ENCODE measurements at places on chromosomes 11 and 22.

DNA sequence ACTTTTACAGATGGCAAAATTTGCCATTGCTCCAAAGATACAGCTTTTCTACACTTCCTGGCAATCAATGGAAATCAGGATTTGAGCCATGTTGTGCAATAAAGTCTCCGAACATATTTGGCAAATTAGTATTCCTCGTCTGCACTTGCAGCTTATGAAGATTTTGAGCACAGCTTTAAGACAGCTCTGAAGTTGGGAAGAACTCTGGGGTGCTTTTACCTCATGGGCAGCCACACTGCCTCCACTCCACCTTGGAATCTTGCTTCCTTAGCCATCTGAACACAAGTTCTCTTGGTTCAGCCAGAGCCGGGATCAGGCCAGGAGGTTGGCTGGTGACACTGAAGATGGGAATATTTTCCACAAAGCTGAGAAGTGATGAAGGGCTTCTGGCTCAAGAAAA is 191.2 kb downstream of the CWF19L2 start:
- DNase-seq = no peak

DNA sequence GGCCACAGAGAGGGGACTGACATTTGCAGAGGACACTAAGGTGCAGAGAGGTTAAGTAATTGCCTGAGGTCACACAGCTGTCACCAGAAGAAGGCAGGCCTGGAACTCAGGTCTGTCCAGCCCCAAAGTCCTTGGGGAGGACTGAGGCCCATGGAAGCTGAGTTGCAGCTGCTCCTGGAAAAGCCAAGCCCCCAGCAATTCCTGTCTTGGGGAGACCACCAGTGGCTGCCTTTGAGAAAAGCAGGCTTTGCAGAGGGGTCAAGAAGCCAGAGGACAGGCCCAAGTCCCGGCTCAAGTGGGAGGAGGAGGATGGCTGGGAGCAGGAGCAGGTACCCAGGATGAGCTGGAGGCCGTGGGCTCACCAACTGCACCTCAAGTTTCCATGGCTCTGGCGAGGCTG is 3.4 kb downstream of the NFAM1 start:
- DNase-seq = no peak

DNA sequence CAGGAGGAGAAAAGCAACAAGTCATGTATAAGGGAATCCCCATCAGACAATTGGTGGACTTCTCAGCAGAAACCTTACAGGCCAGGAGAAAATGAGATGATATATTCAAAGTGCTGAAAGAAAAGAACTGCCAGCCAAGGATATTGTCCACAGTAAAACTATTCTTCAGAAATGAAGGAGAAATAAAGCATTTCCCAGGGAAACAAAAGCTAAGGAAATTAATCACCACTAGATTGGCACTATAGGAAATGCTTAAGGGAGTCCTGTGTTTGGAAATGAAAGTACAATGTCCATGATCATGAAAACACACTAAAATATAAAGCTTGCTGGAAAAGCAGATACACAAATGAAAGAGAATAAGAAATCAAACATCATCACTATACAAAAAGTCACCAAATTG is 282.0 kb downstream of the BLID start:
- DNase-seq = no peak

GRCh38 chr11:132803436-132803835 is 728.9 kb downstream of the OPCML start:
- DNase-seq = no peak

GRCh38 chr11:9759519-9760192 is 95.8 kb downstream of the SWAP70 start:
- no peak for DNase-seq

DNA sequence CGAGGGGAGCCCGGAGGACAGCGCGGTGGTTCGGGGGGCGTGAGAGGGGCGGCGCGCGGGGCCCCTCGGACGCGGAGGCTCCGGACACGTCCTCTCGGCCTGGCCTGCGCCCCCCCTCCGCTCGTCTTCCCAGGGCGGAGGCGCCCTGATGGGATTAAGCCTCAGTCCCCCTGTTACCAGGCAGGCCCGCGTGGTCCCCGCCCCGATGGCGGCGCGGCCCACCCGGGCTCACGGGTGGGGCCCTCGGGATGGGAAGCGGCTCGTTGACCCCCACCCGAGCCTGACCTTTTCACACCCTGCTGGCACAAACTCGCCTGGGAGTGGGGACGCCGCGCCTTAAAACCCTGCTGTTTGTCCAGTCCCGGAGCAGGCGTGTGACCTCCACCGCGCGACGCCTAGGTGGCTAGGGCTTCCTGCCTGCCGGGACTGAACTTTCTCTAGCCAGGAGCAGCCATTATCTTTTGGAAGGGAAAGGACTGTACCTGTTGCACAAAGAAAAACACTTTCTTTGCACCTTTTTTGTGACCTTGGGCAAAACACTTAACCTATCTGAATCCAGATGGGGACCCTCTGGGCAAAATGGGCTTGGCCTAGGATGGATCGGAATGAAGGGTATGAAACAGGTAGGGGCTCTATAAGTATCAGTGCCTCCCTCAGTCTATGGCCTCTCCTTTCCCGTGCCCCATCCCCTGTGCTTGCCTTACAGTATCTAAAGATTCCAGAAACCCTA is 1.0 kb downstream of the KIAA1671 start:
- peak; percentile 57 for DNase-seq

GRCh38 chr11:6736495-6737121 is 35.2 kb downstream of the OR2AG2 start:
- no peak for DNase-seq

GRCh38 chr11:102252339-102252891 is 64.9 kb upstream of the BIRC3 start:
- DNase-seq = no peak

DNA sequence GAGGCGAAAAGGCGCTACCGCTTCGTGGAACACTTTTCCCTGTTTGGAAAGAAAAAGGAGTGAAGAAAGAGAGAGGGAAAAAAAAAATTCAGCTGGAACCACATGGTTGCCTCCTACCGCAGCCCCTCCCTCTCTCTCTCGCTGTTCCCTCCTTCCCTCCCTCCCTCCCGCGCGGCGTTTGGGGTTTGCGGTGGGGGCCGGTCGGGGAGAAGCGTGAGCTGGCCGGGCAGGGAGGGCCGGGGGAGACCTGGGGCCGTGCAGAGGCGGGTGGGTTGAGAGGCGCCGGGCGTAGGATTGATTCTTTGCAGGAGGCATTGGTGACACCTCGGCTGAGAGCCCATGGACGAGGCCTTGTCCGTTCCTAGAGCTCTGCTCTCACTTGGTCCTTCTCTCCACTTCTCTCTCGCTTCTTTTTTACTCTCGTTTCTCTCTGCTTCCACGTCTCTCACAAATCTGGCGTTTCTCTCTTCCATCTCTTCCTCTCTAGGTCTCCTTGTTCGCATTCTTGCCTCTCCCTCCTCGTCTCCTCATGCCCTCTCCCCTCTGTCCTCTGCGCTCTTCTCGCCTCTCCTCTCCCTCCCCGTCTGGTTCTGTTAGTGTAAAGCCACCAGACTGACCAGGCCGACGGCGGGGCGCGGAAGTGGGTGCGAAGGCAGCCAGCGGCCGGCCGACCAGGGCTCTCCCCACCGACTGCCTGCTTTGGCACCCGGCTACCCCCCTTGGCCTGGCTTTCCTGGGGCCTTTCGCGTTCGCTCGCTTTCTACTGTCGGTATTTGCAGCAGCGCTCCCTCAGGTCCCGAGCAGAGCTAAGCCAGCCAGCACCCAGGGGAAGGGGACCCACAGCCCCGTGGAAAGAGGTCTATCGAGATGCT is at the start of gene CLMP:
CLMP (minus strand) TSS at position 61 of the 872 bp plus-strand sequence. CDS start 308 bp downstream, outside the sequence.
- no peak for DNase-seq

DNA sequence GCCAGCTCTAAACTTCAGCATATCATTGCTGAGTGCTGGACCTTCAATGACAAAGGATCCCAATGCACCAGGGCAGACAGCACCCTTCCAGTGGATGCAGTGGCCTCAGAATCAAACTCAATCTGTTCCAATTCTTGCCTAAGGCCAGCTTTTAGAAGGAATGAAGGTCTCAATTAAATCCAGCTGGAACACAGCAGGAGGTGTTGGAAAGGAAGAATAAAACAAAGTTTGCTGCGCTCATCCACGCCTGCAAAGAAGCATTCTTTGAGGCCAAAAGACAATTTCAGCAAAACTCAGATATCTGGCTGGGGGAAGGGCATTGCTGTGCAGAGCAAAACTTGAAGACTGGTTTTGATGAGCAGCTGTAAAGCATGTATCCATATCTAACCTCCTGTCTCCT is 120.7 kb downstream of the CCDC81 start:
- DNase-seq = no peak

GRCh38 chr11:72363112-72363511 is 71.2 kb downstream of the CLPB start:
- no peak for DNase-seq

GRCh38 chr11:35083431-35084238 is 55.3 kb upstream of the CD44 start:
- no peak for DNase-seq

DNA sequence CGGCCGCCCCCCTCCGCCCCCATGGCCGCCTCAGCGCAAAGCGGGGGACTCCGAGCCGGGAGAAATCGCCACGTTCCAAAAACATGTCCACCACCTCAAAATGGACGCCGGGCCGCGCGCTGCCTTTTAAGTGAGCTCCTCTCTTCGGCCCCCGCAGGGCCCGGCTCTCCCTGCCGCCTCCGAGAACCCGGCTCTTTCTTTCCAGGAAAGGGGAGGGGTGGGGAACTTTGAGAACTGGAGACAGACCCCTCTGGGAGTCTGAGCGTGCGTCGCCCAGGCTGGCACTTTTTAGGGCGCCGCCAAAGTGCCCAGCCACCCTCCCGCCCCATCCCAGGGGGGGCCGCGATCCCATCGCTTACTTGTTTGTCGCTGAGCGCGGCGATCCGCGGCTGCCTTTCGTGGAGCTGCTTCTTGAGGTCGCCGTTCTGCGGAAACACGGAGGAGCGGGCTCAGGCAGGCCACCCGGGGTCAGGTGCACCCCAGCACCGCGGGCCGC is 1.6 kb downstream of the PHF21B start:
- peak; percentile 57 for DNase-seq

GRCh38 chr22:31626427-31627150 is 35.4 kb downstream of the PISD start:
- no peak for DNase-seq

GRCh38 chr11:120518356-120518755 is 6.8 kb downstream of the GRIK4 start:
- DNase-seq = no peak

- peak; percentile 83 for DNase-seq
These were observed at the start of gene AP5B1 for GRCh38 chr11:65780770-65781151. Gene AP5B1, minus strand, starts transcription at chr11:65780976. Its CDS starts 385 bp downstream, at chr11:65780591.

DNA sequence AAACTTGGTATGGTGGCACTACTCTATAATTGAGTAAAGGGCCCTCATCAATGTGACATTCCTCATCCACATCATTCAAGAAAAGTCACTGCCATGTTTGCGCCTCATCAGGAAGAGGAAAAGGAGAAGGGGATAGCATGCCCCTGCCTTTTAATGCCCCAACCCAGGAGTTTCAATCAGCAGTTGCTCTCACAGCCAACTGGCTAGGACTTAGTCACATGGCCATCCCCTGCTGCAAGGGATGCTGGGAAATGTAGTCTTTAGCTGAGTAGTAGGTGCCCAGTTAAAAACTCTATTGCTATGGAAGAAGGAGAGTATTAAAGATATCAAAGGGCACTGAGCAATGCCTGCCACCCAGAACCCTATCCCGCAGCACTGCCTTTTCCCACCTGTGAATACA is 10.9 kb upstream of the CCND1 start:
- DNase-seq = no peak

GRCh38 chr11:123671534-123671933 is 17.1 kb upstream of the SCN3B start:
- DNase-seq = no peak

GRCh38 chr11:59678118-59678812 is 9.4 kb upstream of the PATL1 start:
- DNase-seq = no peak

DNA sequence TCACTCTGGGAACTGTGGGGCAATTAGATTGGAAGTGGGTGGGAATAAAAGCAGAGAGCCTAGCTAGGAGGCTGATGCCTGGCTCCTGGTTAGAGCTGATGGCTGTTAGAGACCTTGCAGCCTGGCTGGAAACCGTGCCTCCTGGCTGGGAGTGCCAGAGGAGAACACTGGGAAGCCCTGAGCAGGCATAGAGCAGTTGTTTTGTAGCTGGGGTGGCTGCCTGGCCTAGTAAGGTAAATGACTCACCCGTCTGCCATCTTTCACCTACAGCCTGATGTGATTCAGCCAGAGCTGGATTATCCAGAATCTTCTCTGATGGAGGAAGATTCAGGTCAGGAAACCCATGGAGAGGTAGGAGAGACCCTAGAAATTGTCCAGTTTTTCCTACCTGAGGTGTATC is 6.1 kb downstream of the UQCR10 start:
- no peak for DNase-seq

- DNase-seq = no peak
These were observed 919.2 kb upstream of the FAT3 start for GRCh38 chr11:91305402-91305801.

GRCh38 chr11:109914038-109914437 is 179.2 kb upstream of the ZC3H12C start:
- no peak for DNase-seq

DNA sequence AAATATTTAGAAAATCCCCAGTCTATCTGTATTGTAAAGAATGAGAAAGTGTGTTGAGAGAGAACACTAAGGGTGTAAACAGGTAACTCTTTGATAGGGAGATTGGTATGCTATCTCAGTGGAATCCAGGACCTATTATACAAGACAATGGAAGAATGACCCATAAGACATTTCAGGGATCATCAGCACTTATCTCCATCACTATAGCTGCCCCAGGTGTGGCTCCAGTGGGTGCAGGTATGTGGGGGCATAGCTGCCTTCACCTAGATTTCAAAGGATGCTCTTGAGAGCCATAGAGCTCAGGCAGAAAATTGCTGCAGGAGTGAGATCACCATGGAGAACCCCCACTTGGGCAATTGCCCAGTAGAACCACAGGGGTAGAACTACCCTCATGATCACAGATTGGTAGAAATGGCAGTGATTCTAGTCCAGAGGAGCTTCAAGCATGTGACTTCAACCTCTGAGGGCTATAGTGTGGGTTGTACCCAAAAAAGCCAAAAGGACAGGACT is 252.3 kb upstream of the TBCEL start:
- DNase-seq = no peak

DNA sequence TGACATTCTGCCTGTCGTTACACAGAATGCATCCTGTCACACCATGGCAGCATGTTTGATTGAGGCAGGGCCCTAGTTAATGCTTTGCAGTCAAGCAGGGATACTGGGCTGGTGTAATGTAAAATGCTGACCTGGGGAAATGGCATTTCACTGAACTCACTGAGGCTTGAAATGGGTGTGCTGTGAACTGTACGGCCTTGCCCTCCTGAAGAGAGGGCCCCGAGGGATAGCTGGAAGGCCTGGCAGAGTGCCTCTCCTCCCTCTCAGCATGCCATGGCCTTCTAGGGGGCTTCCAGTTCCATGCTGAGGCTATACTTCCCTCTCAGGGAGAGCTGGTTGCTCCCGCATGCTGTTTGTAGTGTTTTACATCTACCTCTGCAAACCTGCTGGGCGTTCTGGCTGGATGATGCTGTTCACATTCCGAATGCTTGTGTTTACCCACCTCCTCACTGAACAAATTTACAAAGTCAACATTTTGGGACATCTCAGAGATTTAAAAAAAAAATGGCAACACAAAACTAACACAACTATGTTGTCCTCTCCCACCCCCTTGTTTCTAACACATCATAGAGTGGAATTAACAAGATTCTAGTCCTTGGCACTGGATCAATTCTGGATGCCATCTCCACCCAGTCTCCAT is 416.7 kb upstream of the CADM1 start:
- no peak for DNase-seq

- peak; percentile 48 for DNase-seq
These were observed 193.2 kb upstream of the PLET1 start for GRCh38 chr11:112453601-112454577.

- DNase-seq = no peak
These were observed 12.2 kb downstream of the OR8D1 start for GRCh38 chr11:124301548-124301947.

Measured in D341Med (cell line).